ENCODE measurements at places on chromosomes 3 and 15.

DNA sequence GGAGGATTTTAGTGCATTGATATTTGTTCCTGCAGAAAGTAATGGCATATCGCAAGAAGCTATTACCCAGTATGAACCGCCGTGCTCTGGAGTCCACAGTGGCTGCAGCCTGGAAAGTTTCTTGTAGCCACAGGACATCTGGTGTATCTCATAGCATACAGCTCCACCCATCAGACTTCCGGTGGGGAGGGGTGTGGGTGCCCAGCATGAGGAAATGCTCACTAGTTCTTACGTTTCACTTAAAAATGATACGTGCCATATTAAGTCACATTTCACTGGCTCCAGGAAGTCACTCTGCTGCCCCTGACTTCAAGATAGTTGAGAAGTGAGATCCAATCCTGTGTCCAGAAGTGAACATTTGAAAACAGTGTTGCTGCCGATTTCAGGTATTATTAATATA, 990.4 kb downstream of the GBE1 start:
- no peak for DNase-seq

GRCh38 chr15:57384024-57384423, 7.7 kb downstream of the CGNL1 start:
- DNase-seq = no peak

DNA sequence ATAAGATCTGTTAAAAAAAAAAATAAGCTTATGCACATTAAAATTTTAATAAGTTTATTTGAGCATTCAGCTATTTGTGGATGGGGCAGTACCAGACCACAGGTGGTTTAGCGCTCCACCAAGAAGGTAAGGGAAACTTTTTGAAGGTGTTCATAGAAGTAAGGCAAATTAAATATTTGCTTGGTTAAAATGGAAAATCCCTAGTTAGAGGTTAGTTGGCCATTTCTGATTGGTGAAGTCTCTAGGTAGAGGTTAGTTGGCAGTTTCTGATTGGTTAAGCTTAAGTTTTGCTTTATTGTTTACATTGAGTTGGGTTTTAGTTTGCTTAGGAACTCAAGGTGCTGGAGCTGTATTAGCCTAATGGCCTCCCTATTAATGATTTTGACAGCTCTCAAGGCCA, 30.7 kb downstream of the SCN11A start:
- DNase-seq = no peak

- DNase-seq = no peak
Observed at GRCh38 chr3:56788521-56788920, 13.2 kb downstream of the ARHGEF3 start.

- DNase-seq = no peak
Observed at GRCh38 chr3:143163562-143164100, 44.1 kb downstream of the CHST2 start.

DNA sequence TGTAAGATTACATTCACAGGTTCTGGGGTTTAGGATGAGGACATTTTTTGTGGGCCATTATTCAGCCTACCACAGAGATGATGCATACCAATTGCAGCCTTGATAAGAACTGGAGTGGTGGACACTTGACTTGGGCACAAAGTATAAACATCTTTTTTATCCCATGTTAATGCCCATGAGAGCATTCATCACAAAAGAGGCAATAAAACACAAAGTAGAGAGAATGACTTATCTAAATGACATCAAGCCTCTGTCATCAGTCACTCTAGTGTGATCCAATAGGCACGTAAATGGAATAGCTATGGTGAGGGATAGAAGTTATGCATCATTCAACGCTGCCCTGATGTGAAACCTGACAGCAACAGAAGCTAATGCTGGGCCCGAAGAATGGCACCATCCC, 25.8 kb downstream of the VEPH1 start:
- no peak for DNase-seq

DNA sequence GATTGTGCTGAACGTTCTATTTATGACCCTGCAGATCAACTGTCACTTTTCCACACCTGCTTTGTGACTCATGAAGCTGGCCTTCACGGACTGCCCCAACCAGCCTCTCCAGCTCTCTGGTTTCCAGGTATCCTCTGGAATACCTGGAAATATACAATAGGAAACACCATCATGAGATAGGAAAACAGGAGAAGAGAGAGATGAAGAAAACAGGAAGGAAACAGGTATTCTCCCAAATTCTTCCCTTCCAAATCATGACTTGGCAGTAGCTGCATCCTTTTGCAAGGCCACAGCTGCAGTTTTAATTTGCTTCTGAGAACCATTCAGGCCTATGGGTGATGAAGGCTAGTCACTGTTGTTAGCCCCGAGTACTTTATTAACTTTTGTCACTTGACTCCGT, 909.1 kb downstream of the EPHA3 start:
- DNase-seq = no peak

DNA sequence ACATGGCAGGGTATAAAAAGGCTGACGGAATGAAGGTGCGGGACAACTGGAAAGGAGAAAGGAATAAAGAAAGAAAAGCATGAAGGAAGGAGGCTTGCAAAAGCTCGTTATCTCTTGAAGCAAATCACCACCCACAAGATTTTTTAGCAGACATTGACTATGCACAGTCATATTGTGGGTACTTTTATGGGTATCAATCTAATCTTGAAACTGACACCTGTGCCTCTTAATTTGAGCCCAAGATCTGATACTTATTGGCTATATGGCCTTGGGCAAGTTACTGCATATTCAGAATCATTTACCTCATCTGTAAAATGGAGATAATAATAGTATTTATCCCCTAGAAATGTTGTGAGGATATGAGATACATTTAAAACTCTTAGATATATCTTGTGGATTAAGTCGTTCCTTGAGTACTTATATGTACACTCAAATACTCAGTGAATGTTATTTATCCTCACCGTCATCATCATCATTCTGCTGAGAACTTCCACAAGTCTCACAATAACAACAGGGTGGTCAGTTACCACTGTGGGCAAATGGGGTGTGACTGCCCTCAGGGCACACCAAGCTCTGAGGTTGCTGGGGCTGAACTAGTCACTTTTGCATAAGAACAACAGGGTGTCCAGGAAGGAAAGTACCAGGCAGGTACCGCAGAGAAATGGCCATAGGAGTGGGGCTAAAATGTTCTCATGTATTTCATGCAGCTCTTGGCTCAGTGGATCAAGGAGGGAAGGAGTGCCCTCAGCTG, 266.1 kb downstream of the SLC9A9 start:
- DNase-seq = no peak

GRCh38 chr15:59401824-59402569, 29.3 kb upstream of the MYO1E start:
- no peak for DNase-seq

DNA sequence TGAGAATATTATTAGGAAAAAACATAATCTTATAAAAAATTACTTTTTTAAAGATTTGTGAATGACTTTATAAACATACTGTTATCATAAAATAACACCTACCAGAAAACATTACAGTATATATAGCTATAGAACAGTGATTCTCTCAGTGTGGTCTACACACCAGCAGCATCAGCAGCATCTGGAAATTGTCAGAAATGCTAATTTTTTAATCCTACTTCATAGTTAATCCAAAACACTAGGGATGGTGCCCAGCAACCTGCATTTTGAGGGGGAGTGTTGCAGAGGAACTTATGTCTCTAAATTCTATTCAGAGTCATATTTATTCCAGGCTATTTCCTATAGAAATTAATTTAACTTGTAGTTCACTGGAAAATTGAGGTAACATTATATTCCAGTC, 1107.8 kb downstream of the IGSF11 start:
- no peak for DNase-seq

DNA sequence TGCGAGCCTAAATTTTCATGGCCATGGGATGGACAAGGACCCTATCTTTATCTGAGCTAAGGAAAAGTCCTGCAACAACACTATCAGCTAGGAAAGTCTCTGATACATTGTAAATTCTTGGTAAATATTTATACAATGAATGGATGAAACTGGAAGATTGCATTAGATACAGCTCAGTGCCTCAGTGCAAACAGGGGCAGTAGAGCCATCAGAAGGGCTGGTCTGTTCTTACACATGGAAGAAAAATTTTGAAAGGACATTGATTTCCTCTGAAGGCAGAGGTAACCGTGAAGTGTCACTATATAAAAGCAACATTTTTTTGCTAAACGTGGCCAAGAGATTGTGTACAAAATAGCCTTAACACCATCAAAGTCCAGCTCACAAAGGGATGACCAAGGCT, 153.2 kb upstream of the GADL1 start:
- no peak for DNase-seq

DNA sequence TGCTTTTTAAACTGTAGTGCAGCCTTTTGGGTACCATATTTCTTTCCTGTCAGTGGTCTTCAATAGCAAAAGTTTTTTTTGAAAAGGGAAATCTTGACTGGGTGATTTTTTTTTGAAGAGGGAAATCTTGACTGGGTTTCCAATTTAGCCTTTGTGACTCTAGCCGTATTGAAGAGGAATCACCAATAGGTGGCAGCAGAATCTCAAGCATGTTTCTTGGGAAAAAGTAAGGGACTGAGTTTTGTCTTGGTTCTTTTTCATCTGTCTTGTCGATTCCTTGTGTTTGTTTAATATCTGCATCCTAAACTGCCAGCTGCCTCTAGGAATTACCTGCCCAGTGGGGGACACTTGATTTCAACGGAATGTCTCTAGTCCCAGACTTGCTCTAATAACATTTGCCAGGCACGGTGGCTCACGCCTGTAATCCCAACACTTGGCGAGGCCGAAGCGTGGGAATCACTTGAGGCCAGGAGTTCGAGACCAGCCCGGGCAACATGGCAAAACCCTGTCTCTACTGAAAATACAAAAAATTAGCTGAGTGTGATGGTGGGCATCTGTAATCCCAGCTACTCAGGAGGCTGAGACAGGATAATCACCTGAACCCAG, 89.2 kb downstream of the RBPMS2 start:
- DNase-seq = no peak

DNA sequence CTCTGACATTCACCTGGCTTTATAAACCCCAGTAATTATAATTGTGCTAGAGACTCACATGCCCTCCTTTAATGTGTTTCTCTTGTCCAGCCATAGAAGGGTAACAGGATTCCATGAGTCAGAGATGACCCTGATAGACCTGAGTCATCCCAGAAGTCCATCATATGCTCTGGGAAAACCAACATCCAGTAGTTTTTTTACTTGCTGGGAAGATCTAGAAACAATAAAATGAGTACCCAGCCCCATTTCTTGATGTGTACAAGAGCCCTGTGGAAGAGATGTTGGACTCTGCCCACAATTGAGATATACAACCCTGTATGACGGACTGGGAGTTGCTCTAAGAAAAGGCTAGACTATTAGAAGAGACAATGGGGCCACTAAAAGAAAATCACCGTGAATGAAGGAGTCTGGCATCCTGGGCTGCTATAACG, 22.4 kb upstream of the THUMPD3 start:
- DNase-seq = no peak

GRCh38 chr3:123335007-123335670, 113.8 kb downstream of the ADCY5 start:
- DNase-seq = no peak

- DNase-seq = peak; percentile 86
Observed at GRCh38 chr3:45978006-45978761, 17.4 kb downstream of the FYCO1 start.

DNA sequence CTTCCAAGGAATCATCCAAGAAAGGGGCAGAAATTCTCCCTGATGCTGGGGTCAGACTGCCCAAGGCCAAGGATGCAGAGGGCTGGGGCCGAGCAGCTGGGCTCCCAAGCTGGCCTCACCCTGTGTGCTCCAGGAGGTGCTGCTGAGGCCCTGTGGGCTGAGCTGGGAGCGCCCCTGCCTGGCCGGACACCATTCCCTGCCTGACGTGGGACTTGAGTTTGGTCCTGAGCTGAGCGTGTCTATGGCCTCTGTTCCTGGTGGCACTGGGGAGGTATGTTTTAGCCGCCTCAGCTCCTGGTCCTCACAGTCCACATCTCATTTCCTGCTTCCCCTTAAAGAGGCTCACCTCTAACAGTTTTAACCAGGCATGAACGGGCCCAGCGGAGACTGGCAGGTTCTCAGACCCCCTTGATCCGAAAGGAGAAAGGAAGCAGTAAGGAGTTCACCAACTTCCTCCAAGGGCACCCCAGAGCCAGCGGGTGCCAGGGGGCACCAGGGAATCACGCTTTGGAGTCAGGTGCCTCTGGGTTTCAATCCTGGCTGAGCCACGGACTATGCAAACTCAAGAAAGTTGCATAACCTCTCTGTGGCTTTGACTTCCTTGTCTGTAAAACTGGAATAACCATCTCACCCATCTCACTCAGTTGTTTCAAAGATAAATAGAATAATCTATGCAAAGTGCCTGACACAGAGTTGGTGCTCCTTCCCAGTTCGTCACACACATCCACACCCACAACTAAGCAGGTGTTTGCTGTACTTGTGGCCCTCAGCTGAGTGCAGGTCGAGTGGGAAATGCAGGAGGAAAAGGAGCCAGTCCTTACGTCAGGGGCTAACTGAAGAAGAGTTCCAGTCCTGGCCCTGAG, 48.6 kb downstream of the SLC12A8 start:
- peak; percentile 16 for DNase-seq

GRCh38 chr3:82940124-82940523, 1178.7 kb upstream of the GBE1 start:
- DNase-seq = no peak

Measured in NCI-H2029 treated with DMSO at 0.1 percent for 48 hours (cell line).